ENCODE measurements at places on chromosomes 3 and 15. TPM values are rescaled to one million over a fixed set of nuclear protein-coding genes. Genes with fewer than 3 reads are reported as not detected.

Gene ERC2
- not detected for polyA plus RNA-seq

GRCh38 chr15:83015361-83015760, 3.9 kb upstream of the C15orf40 start:
- no peak for DNase-seq

DNA sequence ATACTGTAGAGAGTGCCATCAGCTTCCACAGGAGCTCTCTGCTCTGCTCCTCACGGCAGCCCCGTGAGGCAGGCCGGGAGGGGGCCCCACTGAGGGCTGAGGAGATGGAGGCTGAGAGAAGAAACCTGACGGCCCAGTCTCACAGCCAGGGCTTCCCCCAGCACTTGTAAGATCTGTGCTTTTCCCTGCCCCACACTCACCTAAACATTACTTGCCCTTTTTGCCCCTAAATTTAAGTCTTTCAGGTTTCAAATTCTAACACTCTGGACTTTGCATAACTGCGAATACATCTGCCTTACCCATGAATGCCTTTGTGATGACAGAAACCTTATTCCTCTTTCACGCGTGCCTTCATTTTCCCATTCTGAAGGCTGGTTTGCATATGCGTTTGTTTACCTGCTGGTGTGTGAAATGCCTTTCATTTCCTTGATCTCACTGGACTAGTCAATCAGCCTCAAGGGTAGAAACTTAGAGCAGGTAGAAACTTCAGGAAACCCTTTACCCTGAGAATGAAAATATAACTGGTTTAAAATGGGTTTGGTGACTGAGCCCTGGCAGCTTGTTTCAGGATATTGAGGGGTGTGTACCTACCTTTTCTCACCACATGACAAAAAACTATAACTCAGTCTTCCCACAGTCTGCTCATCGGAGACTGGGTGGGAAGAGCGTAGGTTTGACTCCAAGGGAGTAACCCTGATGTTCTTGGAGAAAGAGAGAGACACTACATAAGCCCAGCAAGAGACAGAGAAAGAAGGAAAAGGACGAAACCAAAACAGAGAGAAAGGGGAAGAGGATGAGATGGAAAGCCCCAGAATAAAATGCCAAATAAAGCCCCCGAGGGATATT, 20.1 kb downstream of the SLC12A8 start:
- no peak for DNase-seq

- DNase-seq: no peak
Observed at GRCh38 chr3:190739641-190740185, 122.8 kb downstream of the GMNC start.

- no peak for DNase-seq
Observed at GRCh38 chr3:134189849-134190248, 60.8 kb downstream of the RYK start.

GRCh38 chr3:82834098-82834497, 1072.7 kb upstream of the GBE1 start:
- no peak for DNase-seq

Measured in CD4-positive, alpha-beta memory T cell (primary cell).